Activated CD8-positive, alpha-beta T cell treated with anti-CD3 and anti-CD28 coated beads for 36 hours (primary cell): ENCODE measurements at places on chromosomes 7 and 10. TPM values are rescaled to one million over a fixed set of nuclear protein-coding genes. Genes with fewer than 3 reads are reported as not detected.
A peak's percentile ranks its signal among the peaks of the same experiment; 100 is the strongest.

GRCh38 chr10:24340446-24340845, 131.5 kb downstream of the KIAA1217 start:
- no peak for DNase-seq

- peak; percentile 77 for DNase-seq
Observed at GRCh38 chr7:150476819-150477631, 26.6 kb downstream of the GIMAP8 start.

OGDHL gene
- total RNA-seq = 0.68 TPM

DNA sequence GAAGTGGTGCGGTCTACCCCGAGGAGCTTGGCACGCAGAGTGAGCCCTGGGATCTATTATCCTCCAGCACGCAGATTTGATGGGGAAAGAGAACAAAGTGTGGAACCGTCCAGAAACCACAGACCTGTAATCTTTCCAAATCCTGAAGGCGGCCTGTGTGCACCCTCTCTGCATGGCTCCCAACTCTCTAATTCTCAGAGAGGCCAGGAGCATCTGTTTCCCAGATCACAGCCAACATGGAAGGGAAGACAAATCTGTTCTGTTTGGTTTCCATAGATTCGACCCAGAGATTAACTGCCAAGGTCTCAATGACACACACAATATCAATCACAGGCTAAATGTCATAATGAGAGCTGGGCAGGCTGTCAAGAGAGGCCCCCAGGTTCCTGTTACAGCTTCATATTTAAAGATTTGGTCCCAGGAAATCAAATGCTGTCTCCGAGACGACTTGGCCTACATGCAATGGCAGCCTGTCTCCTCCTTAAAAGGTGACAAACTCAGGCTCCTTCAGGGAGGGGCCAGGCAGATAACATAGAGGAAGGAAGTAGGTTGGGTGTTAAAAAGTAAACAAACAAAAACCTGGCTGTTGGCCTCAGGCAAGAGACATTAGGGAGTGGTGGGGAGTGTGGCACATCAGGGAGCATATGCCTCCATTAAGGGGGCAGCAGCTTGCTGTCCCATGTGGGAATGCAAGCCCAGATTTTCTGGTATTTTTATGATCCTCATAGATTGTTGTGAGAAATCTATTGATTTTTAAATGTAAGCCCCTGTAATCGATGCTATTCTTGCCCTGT, 48.8 kb upstream of the SAMD8 start:
- DNase-seq = no peak

DNA sequence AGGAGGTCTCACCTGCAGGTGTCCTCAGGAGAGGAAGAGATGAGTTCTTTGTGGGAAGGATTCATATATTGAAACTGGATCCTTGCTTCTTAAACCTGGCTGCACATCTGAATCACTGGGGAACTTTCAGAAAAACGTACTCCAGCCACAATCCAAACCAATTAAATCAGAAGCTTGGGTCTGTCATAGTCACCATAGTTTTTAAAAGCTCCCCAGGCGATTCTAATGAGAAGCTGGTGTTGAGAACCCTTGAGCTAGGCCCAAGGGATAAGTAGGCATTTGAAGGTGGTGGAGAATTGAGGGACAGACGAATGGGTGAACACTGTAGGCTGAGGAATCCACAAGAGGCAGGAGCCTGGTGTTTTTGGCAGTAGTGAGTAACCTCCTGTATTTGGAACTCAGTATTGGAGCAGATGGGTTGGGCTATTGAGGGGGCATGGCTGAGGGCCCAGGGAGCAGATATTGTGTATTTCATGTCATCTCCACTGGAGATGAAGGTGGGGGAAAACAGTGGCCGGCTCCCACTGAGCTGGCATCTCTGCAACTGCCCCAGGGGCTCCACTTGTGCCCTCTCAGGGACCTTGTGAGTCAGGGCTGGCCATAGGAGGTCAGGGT, 14.5 kb downstream of the ADCYAP1R1 start:
- no peak for DNase-seq

SPDYE5 gene
- total RNA-seq = not detected

DNA sequence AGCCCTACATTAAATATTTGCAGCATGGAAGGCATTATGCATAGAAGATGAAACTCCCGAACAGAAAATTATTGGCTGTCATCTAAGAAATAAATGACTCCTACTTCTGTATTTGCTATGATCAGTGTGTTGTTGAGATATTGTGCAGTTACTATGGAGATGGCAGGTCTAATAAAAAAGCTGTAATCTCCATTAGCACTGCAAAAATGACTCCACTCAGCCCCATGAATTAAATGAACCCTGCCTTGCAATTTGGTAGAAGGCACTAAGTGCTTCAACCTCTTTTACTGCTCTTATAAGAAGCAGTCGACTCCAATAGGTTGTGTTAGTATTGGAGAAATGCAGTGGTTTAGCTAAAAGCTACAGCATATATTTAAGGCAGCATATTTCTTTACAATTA, 290.0 kb upstream of the PHYHIPL start:
- DNase-seq = no peak

- DNase-seq = no peak
Observed at GRCh38 chr10:113954409-113954808, 89.3 kb upstream of the ADRB1 start.

DNA sequence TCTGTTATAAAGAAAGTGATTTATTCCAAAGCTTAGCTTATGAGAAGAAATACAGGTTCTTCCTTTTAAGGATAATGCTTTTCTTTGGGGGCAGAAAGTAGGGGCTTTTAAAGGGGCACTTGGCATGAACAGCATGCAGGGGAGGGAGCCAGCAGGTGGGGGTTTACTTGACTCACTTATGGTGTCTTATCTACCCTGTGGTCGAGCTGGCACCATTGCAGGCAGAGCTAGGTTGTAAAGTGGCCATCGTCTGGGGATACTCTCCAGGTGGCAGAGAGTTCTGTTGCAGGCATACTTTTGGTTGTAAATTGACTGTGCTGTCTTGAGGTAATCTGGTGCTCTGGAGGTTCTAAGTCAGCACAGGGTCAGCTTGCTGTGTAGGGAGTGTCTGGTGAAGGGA, 26.3 kb upstream of the IFRD1 start:
- DNase-seq = no peak

GRCh38 chr10:86399514-86399878, 32.9 kb upstream of the GRID1 start:
- no peak for DNase-seq

DNA sequence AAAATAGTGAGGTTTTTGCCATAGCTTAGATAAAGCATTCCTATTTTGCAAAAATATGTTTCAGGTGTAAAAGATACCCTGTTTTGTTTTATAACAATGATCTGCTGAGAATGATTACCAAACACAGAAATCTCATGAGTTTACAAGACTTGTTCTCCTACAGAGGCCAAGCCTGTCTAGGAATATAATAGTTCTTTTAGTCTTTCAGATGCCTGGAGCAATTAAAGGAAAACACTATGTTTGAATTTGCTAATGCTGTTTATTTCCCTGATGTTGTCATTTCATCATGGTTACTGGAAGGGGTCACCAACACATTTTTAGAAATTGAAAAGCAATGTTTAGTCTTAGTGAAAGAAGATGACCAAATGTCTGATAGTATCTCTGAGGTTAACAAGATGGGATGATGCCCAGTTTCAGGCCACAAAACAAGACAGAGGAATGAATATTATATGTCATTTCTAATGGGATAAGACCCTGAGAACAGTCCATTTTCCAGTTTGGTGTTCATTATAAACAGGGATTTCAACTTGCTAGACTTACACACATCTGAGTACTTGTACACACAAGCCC, 559.9 kb downstream of the INHBA start:
- no peak for DNase-seq

HYAL4 gene
- total RNA-seq = not detected

DNA sequence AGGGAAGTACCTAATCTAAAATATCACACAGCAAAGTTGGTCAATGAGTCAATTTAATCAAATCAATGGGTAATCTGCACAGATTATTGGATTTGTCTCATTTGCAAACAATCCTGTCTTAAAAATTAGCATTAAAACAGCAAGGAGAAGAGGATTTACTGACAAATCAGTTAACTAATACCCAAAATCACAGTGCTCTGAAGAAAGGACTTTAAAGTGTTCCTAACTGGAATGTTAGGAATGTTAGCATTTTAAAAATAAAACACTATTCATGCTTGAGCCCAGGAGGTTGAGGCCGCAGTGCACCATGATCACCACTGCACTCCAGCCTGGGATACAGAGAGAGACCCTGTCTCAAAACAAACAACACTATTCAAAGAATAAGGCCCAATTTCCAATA, 83.1 kb downstream of the CHCHD3 start:
- no peak for DNase-seq

DNA sequence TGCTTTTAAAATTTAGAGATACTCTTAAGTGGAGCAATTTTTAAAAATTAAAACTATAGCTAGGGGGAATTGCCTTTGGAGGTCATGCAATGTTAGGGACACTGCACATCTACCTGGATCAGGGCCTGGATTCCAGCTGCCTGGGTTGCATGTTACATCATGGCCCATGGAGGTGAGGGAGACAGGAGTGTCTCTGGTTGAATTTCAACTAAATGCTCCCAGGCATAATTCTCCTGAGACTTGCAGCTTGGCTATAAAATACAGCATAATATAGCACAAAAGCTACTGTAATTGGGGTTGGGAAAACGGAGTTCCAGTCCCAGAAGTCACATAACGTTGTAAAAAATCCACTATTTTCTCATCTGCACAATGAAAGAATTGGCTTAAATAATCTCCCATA, 782.5 kb downstream of the LRMDA start:
- no peak for DNase-seq

PLXDC2 gene
- not detected for total RNA-seq

DNA sequence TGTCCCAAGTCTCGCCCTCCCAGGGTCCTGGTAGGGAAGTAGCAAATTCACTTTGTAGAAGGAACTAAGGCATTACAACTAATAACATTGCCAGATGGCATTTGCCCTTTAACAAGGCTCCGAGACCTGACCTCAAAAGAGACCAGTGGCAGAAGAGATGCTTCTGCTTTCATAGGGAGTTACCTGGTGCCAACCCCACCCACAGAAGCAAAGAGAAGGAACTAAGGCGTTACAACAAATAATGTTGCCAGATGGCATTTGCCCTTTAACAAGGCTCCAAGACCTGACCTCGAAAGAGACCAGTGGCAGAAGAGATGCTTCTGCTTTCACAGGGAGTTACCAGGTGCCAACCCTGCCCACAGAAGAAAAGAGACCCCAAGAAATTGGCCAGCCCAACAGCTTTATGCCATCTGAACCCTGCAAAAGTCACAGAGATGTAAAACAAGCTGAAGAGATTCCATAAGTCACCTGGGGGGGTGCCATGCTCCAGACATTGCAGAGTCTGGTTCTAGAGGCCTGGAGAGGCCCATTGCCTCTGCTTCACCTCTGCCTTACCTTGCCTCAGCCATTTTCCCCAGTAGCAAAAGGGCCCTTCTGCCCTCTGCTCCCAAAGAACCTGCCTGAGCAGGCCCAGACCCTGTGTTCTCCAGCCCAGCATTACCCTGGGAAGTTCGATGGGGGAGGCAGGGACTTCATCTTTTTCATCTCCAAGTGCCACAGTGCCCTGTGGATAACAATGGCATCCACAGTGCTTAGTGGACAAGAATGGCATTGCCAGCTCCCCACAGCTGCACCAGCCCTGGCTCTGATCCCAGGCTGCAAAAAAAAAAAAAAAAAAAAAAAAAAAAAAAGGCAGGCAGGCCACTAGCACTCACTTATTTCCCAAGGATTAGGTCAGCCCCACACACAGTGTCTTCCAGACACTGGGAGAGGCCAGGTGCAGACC, 179.5 kb upstream of the PLXNA4 start:
- DNase-seq = no peak

R3HCC1L gene
- total RNA-seq = 16.5 TPM

PODXL gene
- 0.45 TPM for total RNA-seq

ATRNL1 gene
- total RNA-seq = not detected

LIPF gene
- total RNA-seq = not detected

DNA sequence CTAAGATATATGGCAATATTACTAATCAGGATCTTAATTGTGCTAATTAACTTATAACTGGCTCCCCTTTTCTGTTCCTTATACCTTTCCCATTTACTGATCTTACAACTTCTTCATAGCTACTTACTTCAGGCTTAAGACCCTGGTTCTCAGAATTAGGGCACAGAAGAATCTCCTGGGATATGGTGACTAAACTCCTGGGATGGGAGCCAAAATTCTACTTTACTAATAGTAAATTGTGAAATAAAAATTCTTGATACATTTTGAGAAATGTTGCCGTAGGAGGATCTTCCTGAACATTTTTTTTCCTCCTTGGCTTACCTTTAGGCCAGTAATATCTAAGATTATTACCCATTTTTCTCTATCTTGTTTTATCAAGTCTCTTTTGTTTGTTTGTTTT, 309.5 kb downstream of the ATRNL1 start:
- DNase-seq = no peak

DNA sequence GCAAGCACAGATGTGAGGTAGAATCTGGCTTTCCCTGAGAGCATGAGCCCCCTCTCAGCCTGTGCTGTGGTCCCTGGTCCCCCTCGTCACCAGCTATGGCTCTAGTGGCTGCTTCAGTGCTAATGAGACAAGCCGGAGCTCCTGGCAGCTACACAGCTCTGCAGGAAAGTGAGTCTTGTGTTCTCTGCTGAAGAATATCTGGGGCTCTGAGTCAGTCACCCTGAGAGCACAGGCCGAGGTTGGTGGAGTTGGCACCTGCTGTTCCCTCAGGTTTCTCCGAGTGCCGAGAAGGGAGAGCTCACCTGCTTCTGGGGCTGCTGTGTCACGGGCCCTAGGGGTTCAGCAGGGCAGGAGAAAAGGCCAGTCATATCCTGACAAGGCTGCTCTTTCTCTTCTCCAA, 37.2 kb upstream of the GJD4 start:
- no peak for DNase-seq

MYL10 gene
- not detected for total RNA-seq

DNA sequence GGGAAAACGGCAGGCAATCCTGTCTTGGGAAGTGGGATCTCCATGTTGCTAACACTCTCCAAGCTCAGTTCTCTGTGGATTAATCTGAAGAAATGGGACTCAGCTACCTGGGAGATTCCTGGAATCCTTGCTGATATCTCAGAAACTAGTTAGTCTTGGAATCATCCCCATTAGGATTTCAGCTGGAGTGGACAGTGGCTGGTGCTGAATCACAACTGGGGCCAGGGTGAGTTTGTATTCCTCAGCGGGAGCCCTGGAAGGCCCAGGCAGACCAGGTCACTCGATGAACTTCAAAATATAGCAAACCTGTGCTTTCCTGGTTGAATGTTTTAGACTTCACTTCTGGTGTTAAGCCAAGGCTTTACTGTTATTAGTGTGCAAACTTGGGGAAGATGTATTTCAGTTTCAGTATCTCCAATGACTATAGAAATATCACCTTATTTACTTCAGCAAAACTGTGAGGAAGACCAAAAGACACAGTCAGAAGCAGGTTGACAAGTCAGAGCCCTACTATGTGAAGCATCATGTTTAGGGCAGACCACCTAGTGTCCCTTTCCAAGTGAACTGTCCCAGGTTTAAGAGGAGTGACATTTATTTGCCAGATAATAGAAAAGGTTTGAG, 126.1 kb downstream of the AOAH start:
- DNase-seq = no peak
